Neuronal stem cell (in vitro differentiated cells): ENCODE measurements at places on chromosomes 13 and 19.

GRCh38 chr19:14505488-14506239 is 9.7 kb upstream of the GIPC1 start:
- no peaks in the 10 kb centered on the region for H3K27me3 ChIP-seq
- H3K36me3 ChIP-seq = no peaks in the 10 kb centered on the region

DNA sequence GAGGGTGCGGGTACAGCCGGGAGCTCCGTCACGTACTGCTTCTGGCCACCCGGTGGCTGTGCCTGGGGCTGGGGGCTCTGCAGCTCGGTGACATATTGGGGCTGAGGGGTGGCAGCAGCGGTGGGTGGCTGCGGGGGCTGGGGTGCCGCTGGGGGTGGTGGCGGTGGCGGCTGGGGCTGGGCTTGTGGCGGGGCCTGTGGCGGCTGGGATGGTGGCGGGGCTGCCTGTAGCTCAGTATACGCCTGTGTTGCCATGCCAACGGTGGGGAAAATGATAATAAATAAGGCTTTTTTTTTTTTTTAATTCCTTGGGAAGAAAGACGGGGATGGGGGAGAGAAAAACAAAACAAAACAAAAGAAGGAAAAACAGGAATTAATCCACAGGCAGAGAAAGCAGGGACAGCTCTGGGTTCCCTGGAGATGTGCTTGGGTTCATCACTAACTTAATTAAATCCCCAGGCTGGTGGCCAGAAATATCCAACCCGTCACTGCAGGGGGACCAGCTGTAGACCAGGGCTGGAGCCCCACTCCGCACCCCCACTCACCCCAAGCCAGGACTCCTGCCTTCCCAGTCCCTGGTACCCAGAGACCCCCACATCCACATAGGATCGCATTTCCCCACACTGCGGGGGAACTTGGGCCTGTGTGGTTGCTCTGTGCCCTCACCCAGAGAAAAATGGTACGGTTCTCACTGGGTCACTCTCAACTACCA is 12.4 kb downstream of the RFX1 start:
- H3K4me3 ChIP-seq = no peak overlapping the region
- no peak for DNase-seq
- peaks cover 15% of the 10 kb centered on the region for H3K36me3 ChIP-seq
- H3K27me3 ChIP-seq = no peaks in the 10 kb centered on the region

DNA sequence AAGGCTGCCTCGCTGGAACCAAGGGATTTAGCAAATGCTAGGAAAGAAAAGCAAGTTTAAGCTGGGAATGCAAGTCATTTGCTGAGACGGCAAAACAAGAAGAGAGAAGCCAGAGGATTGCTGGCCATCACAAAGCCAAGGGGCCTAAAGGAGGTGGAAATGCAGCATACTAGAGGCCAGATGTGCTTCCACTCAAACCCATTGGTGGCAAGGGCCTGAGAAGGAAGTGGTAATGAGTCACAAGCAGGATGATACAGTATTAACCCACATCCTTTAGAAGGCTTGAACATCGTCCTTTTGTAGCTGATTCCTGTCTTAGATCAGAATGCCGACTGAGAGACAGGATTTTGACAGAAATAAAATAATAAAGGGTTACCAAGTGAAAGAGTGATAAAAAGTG is 68.2 kb downstream of the ITGBL1 start:
- no peaks in the 10 kb centered on the region for H3K36me3 ChIP-seq
- no peak overlapping the region for H3K27ac ChIP-seq
- no peak for DNase-seq
- no peaks in the 10 kb centered on the region for H3K27me3 ChIP-seq
- H3K4me1 ChIP-seq = no peaks in the 10 kb centered on the region

- DNase-seq = no peak
- H3K27me3 ChIP-seq = no peaks in the 10 kb centered on the region
- H3K36me3 ChIP-seq = peaks cover 22% of the 10 kb centered on the region
Observed at GRCh38 chr19:10812196-10812595, 23.8 kb downstream of the TMED1 start.
